ENCODE measurements at places on chromosomes 5 and 9.

GRCh38 chr9:121564504-121565260, 65.0 kb upstream of the GGTA1 start:
- DNase-seq: no peak

DNA sequence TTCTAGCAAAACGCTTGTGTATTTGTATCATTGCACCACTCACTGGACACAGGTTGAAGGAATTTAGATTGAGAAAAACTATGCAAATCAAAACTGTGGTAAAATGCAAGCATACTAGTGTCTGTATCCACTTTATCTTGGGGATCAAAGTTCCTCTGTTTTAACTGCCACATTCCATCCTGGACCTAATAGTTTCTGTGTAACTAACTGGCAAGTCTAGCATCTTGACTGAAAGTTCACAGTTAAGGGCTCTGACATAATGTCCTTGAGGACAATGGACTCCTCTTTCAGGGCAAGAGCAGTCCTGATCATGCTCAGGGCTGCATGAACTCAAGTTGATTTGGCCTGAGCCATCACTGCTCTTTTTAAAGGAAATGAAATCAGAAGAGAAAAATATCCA, 30.7 kb downstream of the NFIB start:
- DNase-seq: no peak

DNA sequence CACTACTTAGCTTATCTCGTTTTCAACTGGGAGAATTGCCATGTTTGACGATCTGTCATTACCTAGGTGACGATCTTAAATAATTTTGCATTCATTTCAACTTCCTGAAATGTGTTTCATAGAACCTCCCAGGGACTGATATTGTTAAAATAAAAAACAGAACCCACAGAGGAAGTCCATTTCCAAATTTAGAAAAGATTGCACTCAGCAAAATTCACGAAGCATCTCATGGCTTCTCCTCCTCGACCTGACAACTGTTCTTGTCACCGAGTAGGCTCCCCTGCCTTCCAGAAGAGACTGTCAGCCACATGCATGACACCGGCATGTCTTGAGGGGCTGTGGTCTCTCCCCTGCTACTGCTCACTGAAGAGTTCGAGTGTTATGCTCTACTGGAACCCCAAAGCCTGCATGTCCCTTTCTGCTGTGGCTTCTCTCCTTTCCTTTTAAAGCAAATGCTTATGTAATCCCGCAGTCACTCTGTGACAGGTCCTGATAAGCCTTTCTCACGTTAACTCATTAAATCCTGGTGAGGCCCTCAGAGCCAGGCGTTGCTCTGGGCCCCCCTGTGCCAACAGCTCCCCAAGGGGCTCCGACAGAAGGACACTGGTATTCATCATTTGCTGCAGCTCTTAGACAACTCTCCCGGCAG, 26.8 kb upstream of the ANKRD33B start:
- no peak for DNase-seq

DNA sequence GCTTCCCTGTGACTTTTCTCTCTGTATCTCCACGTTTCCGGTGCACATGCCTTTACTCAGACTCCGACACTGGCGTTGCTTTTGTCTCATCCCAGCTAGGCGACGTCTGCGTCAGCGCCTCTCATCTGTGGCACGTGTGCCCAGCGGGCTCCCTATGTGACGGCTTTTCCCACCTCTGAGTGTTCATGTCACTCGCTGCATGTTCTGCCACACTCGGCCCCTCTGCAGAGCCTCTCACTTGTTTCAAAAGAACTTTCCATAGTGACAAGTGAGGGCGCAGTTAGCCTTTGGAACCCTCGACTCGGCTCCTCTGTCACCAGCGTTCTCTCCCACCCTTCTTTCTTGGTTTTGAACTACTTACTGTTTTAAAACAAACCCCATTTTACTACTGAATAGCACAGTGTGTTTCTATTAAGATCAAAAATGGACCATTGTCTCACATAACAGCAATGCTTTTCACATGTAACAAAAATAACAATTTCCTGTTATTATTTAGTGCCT, 113.4 kb upstream of the CACNA1B start:
- no peak for DNase-seq

GRCh38 chr5:96081276-96081858, 119.7 kb upstream of the ELL2 start:
- no peak for DNase-seq

DNA sequence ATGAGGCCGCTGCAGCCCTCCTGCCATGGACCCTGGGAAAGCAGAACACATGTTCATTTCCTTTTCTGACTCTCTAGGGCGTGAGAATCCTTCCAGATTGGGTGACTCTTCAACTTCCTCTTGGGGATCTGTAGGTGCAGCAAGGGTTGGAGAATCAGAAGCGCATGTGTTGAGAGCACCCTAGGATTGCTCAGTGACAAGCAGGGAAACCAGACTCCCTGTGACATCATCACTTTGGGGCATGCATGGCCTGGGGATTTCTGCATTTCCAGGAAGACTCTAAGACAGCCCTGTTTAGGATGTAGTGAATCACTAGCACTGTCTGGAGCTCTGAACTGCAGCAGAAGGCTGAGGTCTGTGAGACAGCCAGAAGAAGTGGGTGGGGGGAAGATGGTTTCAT, 15.1 kb upstream of the LCP2 start:
- no peak for DNase-seq

DNA sequence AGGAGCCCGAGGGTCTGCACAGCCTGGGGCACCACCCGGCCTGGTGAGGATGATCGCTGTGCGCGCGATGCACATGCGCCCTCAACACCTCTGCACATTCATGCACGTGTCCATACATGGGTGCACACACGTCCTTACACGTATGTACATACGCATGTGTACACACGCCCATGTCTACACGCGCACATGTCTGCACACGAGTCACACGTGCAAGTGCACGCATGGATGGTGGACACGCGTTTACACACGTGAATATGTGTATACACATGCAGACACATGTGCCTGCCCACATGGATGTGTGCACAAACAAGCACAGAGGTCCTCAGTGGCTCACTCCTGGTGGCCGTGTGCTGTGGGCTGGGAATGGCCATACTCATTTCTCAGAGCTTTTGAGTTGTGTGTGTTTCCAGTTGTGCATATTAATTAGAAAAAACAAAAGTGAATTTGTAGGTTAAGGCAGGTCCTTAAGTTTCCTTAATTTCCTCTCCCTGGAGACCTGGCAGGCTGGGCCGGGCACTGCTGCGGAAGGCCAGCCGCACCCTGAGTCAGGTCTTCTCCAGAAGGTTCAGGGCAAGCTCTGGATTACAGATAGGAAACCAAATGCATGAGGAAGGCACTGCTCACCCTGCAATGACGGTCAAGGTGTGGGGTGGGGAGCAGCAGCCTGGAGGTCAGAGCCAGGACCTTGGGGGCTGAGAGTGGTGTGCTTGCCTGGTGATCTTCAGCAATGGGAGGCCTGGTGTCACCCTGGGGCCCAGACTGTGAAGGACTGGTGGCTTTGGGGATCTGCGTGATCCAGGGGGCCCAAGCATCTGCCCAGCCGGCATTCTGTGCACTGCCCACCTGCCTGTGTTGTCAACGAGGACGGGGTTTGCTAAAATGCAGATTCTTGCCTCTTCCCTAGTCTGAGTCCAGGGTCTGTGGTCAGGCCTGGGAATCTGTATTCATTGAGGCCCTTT, 1.3 kb upstream of the RNU6ATAC start:
- DNase-seq: no peak

GRCh38 chr5:69368458-69369339, 621 bp downstream of the AK6 start:
- DNase-seq: no peak

DNA sequence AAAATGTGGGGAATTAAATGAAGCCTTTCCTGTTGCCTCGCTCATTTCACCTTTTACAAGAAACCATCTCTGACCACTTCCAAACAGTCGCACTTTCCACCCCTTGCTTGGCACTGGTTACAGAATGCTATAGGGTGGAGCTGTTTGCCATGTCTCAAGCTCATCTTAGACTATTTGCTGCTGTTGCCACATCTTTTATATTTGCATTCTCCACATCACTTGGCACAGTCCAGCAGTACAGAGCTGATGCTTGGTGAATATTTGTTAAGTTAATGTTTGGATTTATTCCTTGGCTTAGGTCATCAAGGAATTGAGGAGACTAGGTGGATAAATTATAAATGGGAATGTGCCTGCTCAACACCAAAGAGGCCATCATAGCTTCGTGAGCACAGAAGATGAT, 53.2 kb downstream of the GNA14 start:
- DNase-seq: no peak

DNA sequence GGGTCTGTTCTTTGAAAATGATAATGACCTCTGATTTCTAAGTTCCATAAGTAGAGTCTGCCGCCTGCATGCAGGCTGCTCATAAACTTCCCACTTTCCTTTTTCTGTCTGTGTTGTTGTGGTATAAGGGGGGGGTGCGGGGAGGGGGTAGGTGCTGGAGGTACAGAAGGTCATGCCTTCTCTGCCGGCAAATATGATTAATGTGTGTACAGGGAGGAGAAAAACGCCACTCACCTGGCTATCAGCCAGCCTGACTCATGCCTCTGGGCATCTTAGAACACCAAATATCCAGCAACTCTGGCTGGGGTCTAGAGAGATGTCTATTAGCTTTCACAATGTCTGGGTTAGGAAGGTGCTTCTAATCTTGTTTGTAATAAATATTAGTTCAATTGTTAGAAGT, 128.3 kb downstream of the EFNA5 start:
- DNase-seq: peak; percentile 45

GRCh38 chr5:143427122-143427735, 23.7 kb upstream of the NR3C1 start:
- DNase-seq: no peak

GRCh38 chr5:127203818-127204217, 86.8 kb upstream of the MEGF10 start:
- no peak for DNase-seq

DNA sequence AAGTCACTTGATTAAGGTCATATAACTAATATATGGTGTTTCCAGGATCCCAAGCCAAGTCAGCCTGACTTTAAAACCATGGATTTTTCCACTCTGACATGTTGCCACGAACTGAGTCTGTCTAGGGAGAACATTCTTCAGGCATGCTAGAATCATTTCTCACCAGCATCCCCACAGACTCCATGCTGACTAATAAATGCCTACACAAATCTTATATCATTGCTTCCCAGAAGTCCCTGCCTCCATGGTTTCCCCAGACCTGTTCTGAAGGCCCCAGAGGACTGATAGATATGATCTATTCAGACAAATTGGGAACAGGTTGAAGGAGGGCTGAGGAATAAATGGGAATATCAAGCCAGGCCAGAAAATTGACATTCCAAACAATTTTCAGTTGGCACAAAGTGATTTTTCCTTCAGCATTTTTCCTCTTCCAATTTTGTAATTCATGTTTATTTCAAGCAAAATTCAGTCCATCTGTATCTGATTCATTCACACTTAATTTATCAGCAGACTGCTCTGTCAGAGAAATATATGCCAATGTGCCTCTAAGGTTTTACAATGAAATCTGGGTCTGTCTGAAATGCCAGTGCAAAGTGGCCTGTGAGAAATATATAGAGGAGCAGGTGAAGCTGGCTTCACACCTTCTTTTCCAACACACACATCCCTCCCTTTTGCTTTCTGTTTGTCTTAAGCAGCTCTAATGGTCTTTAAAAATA, 413.6 kb upstream of the TNC start:
- no peak for DNase-seq

DNA sequence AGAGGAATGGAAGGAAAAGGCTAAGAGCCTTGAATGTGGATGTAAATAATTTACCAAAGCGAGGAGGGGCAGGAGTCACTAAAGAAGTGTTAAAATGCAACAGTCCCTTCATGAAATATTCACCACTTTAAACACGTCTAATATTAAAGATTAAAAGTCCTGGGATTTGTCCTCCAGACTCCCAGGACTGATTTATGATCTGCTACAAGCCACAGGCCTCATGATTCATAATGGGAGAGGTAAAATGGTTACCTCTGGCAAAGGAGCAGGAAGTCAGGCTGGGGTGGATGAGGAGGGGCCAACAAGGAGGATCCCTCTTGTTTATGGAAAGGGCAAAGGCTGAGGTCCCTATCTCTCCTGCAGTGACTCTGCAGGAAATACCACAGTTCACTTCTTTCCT, 292.4 kb downstream of the TRIM32 start:
- no peak for DNase-seq

DNA sequence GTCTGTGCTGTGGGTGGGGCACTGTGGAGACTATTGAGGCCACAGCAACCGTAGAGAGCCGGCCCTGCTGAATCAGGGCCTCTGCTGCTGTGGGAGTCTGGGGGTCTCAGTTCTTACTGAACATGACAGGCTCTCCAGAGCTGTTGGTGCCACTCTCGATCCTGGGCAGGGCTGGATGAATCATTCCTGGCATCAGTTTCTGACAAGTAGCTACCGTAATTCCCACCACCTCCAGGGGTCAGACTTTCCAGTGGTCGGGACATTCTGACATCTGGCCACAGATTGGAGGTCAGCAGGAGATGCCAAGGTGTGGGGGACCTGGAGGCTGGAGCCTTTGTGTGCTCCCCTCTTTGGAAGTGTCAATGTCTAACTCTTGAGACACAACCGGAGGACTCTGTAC, 188.4 kb downstream of the IRX2 start:
- DNase-seq: no peak

DNA sequence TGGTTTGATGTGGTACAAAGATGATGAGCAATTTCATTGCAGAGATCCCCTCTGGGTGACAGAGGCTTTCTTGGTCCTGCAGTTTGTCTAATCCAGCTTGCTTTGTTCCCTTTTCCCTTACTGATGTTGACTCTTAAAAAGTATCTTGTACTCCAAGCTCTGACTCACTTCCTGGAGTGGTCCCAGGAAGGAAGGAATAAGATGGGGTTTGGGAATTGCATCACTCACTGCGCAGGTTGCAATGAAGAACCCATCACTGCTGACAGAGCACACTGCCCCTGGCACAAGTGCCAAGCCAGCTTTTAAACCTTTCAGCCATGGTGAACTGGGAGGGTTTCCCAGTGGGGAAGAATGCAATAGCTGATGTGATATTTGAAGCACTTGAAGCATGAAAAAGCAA, 662.2 kb upstream of the CTNND2 start:
- no peak for DNase-seq

DNA sequence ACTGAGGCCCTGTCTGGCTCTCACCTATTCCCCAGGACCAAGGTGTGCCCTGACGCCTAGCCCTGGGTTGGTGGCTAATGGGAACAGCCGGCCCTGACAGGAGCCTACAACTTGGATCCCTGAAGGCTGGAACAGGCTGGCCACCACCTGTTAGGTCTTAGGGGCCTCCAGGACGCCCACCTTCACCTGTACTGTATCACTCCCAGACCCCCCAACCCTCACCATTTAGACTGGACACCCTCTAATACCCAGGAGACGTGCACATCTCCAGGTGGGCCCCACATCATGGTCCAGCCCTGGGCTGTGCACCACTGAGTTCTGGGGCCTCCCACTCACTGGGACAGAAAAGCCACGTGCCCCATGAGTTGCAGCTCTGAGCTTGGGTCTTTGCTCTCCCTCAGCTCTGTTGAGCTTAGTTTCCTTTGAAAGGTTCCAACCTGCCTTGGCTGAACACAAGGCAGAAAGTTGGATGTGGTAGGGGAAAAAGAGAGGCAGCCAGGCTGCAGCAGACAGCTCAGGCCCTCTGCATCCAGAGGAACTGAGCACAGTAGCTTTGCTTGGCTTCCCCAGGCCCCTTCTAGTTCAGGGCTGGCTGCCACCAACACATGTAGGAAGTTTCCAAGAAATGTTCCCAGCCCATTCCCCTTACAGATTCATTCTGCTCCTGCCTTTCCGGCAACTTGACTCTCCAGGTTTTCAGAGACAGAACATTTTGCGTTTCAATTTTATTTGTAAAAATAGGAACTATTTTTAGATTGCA, 116.8 kb upstream of the TBC1D2 start:
- DNase-seq: no peak
